ENCODE measurements at places on chromosomes 1 and 21.

GRCh38 chr1:59137276-59137615, 159.6 kb upstream of the FGGY start:
- no peak for DNase-seq

DNA sequence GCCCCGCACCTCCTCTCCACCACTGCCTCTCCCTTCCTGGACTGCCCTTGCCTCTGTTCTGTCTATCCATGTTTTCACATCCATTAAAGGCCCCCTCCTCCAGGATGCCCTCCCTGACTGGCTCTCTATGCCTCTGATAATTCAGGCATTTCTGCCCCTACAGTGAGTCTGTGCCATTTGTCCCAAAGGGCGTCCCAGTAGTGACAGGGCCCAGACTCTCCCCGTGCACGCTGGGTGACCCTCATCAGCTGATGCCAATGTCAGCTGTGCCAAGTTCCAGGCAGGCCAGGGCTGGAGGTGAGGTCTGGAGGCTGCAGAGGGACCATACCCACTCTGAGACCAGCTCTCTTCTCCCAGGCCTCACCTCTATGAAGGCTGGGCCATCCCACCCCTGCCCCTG, 3.2 kb upstream of the PLEKHG5 start:
- no peak for DNase-seq

- DNase-seq = no peak
Observed at GRCh38 chr1:235749755-235750300, 100.2 kb upstream of the GNG4 start.

GRCh38 chr1:185719021-185719420, 15.2 kb upstream of the HMCN1 start:
- DNase-seq = peak; percentile 74

DNA sequence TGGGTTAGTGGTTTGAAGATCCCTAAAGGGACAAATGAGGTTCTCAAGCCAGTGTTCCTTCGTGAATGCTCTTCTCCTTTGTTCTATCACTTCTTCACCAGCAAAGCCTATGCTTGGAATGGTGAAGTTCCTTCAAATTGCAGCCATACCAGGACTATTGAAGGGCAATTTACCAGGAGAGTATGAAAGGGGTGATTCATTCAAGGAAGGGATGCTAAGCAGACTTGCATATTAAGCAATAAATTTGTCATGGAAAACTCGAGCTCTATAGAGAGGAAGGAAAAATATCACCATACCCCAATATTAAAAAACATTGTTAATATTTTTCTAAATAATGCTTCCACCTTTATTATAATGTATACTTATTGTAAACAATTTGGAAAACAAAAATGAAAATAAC, 9.3 kb upstream of the TSNAX start:
- no peak for DNase-seq

GRCh38 chr21:18369115-18369514, 34.5 kb downstream of the TMPRSS15 start:
- no peak for DNase-seq

GRCh38 chr1:245578771-245579170, 424.0 kb downstream of the KIF26B start:
- no peak for DNase-seq

- no peak for DNase-seq
Observed at GRCh38 chr1:227768640-227769039, 33.4 kb downstream of the SNAP47 start.

GRCh38 chr1:58287894-58288623, 258.5 kb downstream of the OMA1 start:
- no peak for DNase-seq

- no peak for DNase-seq
Observed at GRCh38 chr1:89391686-89392085, 27.8 kb downstream of the GBP6 start.

DNA sequence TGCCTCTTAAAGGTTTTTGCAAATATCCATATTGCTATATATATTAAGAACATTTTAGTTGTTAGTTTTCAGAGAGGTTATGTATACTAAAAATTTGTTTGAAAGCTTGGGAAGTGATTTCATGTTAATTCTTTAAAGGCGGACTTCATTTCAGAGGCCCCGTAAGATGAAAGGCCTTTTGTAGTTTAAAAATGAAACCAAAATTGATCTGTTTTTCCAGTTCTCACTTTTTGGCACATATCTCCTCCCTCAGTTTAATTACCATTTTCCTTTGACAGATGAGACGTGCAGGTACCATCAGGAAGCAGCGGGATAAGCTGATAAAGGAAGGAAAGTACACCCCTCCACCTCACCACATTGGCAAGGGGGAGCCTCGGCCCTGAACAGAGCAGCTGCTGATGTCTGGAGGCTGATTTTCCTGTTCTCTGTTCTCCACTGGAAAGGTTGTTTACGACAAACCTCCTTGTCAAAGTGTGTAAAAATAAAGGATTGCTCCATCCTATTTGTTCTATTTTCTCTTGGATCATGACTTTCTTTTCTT, 8.0 kb downstream of the NDUFS5 start:
- no peak for DNase-seq

DNA sequence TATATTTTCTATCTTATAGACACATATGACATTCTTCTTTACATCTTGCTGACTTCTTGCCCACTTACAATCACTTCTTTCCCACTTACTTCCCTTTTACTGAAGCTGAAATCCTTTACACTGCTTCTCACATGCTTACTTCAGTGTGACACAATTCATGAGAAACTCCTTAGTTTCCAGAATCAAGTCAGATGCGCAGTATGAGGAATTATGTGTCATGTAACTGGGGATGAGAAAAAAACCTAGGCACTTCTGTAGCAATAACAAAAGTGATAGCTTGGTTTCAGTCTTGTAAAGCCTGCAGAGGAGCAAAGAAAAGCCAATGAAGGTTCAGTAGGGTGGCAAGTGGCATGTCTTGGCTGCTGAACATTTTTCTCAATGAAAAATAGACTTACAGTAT, 566.2 kb upstream of the RGS18 start:
- no peak for DNase-seq

GRCh38 chr1:99537886-99538617, 107.9 kb upstream of the PALMD start:
- DNase-seq = no peak

GRCh38 chr1:23916209-23917131, 3.3 kb upstream of the CNR2 start:
- DNase-seq = no peak

DNA sequence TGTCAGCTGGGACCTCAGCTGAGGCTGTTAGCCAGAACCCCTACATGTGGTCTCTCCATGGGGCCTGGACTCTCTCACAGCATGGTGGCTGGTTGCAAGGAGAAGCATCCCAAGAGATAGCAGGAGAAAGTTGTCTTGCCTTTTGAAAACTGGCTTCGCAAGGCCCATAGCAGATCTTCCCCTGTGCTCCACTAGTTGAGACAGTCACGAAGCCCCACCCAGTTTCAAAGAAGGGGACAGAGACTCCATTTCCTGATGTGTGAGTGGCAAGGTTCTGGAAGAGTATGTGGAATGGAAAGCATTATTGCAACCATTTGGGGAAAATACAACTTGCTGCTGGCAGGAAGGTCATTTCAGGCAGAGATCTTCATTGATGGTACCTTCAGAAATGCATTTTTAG, 7.5 kb upstream of the CSRP1 start:
- DNase-seq = no peak

GRCh38 chr1:169886931-169887330, 6.8 kb downstream of the SCYL3 start:
- DNase-seq = no peak

- DNase-seq = no peak
Observed at GRCh38 chr1:223393275-223394214, at the start of gene CCDC185. CCDC185 (plus strand) TSS chr1:223393415; CDS start chr1:223393476, 61 bp downstream.

DNA sequence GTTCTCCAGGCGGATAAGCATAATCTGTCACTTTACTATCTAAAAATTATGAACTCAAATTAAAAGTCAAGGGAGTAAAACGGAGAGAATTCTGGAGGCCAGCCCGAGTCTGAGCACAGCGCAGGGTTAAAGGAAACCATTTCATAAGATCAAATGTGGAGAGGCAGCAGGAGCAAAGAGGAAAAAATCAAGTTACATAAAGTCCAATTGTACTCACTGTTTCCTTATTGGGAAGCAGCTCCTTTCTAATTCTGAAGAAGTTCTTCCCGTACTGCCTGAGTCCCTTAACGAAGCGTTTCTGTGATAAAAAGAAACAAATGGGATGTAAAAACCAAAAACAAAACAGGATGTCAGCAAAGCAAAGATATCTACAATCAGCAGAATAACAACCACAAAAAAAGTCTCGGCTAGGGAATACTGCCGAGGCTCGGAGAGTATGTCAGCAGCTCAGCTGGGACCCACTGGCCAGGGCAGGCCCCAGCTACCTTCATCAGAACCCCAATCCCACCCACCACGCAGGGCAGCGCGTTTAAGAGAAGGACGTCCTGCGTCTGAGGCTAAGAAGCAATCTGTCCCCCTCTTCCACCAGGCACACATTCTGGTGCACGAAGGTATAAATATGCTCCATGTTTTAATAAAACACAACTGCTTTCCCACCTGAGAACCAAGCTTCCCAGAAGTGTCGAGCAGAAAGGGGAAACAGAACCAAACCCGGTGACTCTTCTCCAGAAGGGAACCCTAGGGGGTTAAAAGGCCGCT, 104.8 kb downstream of the SLC45A1 start:
- DNase-seq = no peak

DNA sequence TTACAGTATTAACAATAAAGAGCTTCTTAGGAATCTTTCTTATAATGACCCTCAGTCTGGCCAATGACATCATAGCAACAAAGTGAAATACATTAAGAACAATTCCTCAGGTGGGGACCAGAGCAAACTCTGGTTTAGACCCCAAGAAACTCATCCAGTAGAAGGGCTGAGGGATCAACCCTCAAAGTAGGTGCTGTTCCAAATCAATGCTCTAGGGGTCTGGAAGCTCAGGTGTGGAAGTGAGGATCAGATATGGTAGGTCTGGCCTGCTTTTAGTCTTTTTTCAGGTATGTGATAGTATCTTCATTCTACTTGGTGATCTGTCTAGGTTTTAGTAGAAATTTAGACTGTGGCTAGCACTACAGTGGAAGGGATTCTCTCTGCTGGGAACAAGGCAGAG, 291.7 kb downstream of the PDE4B start:
- no peak for DNase-seq

DNA sequence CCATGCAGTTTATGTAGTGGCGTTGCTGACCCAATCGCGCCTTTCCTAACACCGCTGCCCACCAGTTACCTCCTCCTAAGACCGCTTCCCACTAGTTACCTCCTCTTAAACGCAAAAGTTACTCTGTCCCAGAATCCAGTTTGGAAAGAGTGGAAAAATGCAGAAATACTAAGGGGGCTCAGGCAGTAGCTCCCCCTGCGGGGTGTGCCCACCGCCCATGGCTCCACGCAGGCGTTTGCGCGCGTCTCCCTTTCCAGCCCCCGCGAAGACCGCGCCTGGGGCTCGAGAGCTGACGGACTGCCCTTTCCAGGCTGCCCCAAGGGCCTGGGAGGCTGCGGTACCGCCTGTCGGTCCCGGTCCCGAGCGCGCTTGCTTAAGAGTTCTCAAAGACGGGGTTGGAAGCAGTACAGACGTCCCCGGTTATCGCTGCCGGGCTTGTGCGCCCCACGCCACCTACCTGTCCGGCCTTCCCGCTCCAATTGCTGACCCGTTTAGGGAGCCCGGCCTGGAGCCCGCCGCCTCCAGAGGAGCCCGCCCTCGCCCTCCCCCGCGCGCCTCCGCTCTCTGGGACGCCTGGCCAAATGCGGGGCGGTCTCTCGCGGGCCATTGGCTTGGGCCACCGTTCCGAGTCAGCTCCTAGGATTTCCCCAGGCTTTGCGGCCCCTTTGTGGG, 414.1 kb upstream of the ESRRG start:
- DNase-seq = no peak

DNA sequence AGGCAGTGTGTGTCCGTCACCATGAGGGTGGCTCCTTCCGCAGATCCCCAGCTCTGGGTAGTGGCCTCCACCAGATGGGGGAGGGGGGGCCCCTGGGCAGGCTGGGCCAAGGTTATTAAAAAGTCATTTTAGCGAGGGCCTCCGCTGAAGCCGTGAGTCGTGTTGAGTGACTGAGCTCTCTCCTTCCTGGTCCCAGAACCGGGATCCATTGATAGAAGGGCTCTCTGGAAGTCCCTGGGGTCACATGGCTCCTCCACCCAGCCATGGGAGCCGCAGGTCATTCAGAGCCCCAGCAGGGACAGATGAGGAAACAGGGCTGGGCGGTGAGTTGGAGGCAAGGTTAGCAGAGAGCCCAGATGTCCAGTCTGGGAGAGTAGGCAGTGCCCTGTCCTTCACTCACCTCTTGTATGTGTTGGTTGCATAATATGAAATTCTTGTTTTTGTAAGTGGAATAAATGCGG, 12.9 kb downstream of the MIIP start:
- DNase-seq = no peak

GRCh38 chr1:156845953-156846545, 12.9 kb downstream of the INSRR start:
- no peak for DNase-seq

- DNase-seq = peak; percentile 32
Observed at GRCh38 chr1:223331929-223332328, 32.0 kb downstream of the SUSD4 start.

- DNase-seq = no peak
Observed at GRCh38 chr1:200837931-200838571, 34.7 kb upstream of the GPR25 start.

DNA sequence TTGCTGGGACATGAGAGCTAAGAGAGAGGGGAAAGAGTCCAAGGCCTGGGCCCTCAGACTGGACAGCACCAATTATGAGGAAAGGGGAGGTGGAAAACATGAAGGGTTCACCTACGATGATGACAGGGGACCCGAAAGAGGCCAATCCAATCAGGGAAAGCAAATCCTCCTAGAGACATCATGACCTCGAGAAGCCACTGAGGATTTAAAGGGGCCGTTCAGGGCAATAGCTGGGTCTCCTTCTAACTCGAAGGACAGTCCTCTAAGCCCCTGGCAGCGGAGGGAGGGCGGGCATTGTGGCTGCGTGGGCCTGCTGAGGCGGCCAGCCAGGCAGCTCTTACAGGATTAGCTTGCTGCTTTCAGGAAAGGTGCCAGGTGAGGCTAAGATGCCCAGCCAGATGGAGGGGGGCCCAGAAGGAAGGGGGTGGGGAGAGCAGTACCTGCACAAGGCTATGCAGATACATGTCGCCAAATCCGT, 7.4 kb downstream of the MEF2D start:
- no peak for DNase-seq

DNA sequence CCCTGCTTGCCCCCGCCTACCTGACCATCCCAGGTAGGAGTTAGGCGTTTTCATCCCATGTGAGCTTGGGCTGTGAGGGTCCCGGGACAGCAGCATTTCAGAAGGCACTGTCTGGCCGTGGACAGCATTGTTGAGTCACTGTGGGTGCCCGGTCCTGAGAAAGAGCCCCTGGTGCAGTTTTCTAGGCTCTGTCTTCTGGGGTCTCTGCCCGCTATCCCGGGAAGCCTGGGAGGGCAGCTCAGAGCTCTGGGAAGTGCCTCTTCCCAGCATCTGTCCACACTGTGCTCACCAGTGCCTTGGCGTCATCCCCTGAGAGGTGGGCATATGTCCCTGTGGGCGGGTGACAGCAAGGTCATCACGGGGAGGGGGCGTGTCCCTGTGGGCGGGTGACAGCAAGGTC, 11.4 kb upstream of the ZNF669 start:
- no peak for DNase-seq

- no peak for DNase-seq
Observed at GRCh38 chr1:151132335-151133017, 14.0 kb downstream of the SEMA6C start.
